ENCODE measurements at places on chromosomes 13 and 19.

DNA sequence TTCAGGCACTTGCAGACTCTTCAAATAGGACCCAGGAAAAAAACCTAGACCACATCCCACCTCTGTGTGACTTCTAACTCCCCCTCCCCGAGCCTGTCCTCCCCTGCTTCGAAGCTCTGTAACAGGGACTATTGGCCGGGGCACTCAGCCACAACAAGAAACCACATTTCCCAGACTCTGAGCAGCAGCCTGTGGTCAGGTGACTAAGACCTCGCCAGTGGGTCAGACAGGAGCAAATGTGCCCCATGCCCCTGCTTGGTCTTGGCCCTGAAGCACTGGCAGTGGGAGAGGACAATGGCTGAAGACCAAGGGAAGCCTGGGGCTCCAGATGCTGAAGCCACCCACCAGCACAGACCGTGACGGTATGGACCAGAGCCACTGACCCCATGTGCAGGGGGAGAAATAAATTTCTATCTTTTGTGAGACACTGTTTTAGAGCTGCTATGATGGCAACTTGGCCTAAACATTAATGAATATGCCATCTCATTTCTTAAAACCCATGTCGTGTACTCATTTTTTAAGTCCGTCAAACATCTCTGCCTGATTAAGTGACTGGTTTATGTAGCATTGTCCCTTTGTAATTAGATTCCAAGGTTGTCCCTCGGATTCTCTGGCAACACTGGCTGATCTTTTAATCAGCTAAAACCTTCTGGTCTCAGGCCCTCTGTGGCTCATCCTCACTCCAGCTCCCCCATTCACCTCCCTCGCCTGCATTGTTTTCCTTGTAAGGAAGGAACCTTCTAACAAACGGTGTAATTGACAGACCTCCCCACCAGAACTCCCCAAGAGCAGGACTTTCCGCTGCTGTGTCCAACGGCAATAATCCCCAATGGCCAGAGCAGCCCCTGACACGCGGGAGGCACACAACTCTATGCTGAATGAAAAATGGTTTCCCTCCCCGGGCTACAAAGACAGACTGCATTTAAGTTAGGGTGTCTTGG, 98.4 kb downstream of the STK24 start:
- DNase-seq: peak; percentile 63

DNA sequence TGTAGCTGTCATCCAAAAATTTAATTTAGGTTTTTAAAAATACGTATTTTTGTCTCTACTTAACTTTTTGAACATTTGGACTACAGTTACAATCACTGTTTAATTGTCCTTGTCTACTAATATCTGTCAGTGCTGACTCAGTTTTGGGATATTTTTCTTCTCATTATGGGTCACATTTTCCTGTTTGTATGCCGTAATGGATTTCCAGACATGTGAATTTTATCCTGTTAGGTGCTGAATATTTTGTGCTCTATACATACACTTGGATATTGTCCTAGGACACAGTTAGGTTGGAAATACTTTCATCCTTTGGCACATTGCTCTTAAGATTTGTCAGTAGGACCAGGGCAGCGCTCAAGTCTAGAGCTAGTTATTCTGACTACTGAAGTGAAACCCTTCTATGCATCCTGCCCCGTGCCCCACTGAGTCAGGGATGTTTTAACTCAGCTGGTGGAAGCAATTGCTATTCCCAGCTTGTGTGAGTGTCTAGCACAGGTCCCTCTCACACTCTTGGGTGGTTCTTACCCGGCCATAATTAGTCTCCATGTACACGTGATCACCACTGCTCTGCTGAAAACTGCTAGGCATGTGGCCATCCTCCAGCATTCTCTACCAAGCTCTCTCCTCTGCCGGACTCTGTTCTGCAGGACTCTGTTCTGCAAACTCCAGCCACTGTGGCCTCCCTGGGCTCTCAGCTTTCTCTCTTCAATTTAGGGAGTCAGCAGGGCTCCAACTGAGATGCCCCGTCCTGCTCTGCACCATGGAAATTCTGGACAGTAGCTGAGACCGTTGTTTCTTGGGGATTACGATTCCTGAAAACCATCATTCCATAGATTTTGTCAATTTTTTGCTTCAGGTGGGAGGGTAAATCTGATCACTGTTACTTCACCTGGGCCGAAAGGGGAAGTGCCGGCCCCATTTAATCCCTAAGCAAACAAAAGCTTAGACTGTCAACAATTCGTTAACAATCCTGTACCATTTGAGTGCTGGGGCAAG, 11.1 kb downstream of the PROZ start:
- DNase-seq: no peak

DNA sequence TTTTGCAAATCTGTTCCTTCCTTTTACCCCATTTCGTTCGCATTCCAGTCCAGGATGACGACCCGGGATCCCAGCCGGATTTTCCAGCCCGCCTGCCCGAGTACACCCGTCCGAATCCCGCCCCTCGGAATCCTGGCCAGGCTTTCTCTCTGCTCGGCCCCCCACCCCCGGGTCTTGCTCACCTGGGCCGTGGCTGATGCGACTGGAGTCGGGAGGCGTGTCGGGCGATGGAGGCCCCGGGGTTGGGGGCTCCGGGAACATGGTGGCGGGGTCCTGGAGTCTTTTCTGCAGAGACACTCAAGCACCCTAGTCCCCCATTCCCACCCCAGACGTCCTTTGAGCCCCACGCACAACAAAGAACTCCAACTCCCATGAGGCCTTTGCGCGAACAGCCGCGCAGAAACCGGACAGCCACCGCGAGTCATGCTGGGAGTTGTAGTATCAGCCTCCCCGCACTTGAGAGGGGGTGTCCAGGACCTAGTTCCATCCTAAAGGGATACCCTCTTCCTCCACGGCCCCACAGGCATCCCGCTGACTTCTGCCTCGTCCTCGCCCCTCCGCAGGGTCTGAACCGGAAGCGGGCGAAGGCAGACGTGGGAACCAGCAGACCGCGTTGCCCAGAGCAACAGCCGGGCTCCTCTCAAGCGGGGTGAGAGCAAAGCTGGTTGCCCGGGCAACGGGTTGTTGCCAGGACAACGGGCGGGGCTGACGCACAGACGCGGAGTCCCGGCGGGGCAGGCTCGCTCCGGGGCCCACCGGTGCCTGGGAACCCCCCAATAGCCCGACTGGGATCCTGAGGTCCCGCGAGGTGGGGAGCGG, 1.1 kb downstream of the SYT5 start:
- peak; percentile 88 for DNase-seq

DNA sequence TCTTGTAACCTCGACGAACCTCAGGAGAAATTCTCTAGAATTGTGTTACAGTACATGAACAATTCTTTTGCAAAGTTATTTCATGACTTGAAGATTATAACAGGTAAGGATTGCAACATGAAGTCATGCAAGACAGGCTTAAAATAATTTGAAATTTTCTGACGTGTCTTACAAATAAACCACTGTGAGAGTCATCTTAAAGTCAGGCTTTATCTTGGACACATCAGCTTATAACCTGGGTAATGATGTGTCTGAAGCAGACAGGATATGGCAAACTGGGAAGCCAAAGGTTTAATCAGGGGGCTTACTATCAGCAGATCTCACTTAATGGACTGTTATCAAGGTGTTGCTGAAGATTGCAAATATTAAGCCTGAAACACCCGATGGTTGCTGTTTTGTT, 407.8 kb downstream of the KLF5 start:
- no peak for DNase-seq

DNA sequence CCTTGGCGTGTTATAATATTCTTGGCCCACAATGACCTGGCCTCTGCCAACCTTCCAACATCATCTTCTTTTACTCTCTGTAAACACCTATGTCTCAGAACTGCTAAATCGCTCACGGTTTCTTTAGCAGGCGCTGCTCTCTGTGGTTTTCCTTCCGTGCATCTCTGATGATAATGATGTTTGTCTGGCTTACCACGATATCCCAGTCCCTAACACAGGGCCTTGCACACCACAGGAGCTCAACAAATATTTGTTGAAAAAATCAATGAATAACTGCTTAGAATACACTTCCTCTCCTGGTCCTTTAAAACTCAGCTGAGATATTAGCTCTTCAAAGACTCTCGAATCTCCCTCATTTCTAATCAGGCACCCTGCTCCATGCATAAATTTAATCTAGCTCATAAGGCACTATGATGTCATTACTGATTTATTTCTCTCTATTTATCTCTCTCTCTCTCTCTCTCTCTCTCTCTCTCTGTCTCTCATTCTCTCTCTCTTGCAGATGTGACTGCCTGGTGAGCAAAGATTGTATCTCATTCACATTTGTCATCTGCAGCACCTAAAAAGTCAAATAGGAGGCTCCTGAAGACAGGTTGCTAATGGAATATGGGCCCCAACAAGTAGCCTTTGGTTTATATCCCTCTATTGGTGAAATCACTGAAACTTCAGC, 206.4 kb downstream of the NHLRC3 start:
- DNase-seq: no peak

DNA sequence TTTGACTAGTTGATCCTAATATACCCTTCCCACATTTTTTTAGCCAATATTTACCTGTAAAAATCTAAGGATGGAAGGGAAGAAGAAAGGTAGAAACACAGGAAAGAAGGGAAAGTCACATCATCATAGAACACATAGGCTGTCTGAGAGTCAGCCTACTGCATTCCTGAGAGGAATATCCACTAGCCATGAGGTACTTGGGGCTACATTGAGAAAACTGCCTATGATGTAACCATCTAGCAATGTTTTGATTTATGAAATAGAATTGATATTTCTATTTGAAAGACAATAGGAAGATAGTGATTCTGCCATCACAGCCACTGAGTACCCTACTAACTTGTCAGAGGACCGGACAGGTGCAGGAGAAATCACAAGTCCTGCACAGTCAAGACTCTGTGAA, 873.8 kb downstream of the GPC5 start:
- no peak for DNase-seq

DNA sequence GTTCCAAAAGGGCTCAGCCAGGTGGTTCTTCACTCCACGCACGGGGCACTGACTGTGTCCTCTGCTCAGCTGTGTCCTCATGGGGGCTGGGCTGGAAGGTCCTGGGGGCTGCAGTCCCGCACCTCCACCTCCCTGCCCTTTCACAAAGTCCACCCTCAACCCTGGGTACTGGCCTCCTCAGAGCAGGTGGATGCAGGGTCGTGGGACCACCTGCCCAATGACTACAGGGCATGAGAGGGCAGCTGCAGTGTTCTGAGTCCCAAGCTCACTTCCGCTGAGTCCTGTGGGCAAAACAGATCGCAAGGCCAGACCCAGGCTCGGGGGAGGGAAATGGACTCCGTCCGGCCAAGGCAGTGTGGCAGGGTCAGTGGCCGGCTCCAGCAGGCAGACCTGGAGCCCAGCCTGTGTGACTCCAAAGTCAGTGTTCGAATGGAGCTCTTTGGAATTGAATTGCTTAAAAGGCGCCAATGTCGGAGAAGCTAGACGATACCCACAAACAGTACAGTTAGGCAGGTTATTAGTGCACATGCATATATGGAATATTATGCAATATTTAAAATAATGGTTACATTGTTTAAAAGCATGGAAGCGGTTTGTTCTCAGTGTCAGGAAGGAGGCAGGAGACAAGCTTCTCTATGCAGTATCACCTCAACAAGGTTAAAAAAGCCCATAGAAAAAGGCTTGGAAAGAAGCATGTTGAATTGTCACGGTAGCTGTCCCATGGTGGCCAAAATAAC, 54.8 kb downstream of the MCF2L start:
- no peak for DNase-seq

- peak; percentile 32 for DNase-seq
Measured at GRCh38 chr13:113292021-113292862, 4.8 kb upstream of the LAMP1 start.

GRCh38 chr13:112446867-112447266, 70.7 kb downstream of the SPACA7 start:
- DNase-seq: no peak

DNA sequence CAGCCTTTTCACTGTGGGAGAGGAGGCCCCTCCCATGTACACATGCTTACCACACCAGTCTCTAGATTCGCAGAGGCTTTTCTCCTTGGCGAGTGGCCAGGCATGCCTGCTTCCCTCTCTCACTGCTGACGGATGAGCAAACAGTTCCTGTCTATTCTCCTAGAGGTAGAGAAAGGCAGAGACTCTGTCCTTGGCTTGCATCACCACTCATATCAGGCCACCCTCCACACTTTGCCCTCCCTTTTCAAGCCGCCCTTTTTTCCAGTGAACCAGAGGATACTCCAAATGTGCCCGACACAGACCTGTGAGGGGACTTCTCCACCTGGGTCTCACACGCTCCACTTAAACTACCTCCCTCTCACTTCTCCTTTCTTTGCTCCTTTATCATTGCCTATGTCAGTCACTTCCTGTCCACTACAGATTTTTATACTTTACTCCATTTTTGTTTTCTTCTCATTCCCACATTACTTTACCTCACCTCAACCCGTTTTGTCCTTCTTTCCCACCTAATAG, 284.6 kb downstream of the DNAJC15 start:
- DNase-seq: peak; percentile 95

GRCh38 chr19:33767898-33768413, 28.7 kb upstream of the KCTD15 start:
- peak; percentile 20 for DNase-seq

DNA sequence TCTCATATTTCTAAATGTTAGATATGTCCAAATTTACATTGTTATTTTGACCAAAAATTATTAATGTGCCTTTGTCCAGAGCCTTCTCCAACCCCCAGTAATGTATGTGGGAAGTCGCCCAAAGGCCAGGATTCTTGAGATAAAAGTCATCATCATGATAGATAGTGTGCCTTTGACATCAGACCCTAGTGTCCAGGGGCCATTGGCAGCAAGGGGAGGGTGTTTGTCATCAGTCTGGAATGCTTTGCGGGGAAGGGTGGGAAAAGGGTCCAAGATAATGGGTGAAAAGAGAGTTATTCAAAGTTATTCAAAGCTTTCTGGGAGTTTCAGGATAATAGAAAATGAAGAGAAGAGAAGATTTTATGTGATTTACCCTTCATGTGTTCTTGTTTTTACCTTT, 909.5 kb upstream of the GPC6 start:
- peak; percentile 35 for DNase-seq

DNA sequence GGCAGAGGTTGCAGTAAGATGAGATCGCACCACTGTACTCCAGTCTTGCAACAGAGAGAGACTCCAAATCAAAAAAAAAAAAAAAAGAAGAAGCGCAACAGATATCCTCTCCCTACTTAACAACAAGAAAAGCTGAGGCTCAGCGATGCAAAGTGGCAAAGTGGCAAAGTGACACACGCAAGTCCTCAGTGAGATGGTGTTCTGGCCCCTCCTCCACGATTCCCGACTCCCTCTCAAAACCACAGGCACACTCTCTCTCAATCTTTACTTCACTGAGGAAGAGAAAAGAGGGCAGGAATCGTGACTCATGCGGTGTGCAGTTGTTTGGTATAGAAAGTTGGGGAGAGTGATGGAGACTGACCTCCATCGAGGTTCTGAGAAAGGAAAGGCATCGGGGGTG, 12.6 kb downstream of the FFAR2 start:
- peak; percentile 3 for DNase-seq

- DNase-seq: no peak
Measured at GRCh38 chr13:30831515-30831914, 74.6 kb upstream of the MEDAG start.

GRCh38 chr13:24081387-24081786, 79.1 kb upstream of the SPATA13 start:
- DNase-seq: peak; percentile 59

- peak; percentile 45 for DNase-seq
Measured at GRCh38 chr13:37201081-37201480, 95.6 kb upstream of the CSNK1A1L start.
